ENCODE measurements at places on chromosomes 2 and 18.

- DNase-seq, result no peak
Observed at GRCh38 chr2:42223855-42224268, 54.7 kb downstream of the EML4 start.

GRCh38 chr2:133955169-133955568 lies 298.7 kb upstream of the MGAT5 start:
- no peak for DNase-seq

- DNase-seq, result peak; percentile 93
Observed at GRCh38 chr2:60717691-60718090, 38.4 kb upstream of the PAPOLG start.

DNA sequence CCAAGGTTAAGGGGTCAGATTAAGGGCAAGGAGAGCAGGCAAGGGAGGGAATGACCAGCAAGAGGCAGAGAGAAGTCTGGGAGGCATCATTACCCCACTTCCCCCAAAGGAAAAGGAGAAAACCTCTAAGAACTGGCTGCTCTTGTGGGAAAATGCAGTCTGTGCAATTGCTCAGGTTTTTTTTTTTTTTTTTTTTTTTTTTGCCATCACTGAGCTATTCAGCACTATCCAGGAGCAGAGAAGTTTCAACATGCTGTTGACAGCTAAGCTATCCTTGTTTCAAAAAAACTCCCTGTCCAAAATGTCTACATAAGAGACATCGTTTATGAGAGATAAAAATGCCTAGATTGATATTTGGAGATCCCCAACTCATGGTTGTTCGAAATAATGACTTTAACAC lies 345.4 kb downstream of the TDRD15 start:
- no peak for DNase-seq

DNA sequence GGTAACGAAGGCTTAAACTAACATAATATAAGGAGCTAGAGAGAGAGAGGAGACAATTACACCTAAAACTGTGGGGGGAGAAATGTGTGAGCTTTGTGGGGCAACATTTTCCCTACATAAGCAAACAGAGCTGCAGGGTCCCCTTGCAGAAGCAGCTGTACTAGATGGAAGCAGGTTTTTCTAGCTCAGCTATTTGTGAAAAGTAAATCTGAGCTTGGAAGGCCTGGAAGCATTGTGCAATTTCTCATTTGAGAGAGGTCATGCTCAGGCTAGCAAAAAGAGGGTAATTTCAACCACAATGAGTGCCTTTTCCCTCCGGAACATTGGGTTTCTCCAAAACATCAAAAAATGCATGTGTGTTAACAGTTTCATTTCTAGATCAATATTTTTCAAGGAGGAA lies 130.0 kb downstream of the ARL4C start:
- DNase-seq, result no peak

- no peak for DNase-seq
Observed at GRCh38 chr2:112818094-112818902, 18.3 kb downstream of the IL1B start.

GRCh38 chr2:133835821-133836619 lies 267.8 kb upstream of the NCKAP5 start:
- no peak for DNase-seq

GRCh38 chr2:38146907-38147307 lies 71.0 kb upstream of the CYP1B1 start:
- DNase-seq, result peak; percentile 89

DNA sequence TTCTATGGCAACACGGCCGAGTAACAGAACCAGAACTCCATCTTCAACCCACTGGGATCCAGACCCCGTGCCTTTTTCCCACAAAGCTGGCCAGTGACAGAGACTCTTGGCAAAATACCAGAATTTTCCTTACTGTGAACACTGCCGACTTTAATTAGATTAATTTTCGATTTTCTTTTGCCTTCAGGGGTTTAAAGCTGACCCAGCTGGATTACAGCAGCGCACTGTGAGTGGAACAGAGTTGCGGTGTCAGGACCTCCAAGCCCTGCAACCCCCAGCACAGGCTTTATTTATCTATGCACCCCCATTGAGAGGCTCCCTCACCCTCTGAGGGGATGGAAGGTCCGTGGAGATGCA lies 36.4 kb downstream of the CTIF start:
- no peak for DNase-seq

DNA sequence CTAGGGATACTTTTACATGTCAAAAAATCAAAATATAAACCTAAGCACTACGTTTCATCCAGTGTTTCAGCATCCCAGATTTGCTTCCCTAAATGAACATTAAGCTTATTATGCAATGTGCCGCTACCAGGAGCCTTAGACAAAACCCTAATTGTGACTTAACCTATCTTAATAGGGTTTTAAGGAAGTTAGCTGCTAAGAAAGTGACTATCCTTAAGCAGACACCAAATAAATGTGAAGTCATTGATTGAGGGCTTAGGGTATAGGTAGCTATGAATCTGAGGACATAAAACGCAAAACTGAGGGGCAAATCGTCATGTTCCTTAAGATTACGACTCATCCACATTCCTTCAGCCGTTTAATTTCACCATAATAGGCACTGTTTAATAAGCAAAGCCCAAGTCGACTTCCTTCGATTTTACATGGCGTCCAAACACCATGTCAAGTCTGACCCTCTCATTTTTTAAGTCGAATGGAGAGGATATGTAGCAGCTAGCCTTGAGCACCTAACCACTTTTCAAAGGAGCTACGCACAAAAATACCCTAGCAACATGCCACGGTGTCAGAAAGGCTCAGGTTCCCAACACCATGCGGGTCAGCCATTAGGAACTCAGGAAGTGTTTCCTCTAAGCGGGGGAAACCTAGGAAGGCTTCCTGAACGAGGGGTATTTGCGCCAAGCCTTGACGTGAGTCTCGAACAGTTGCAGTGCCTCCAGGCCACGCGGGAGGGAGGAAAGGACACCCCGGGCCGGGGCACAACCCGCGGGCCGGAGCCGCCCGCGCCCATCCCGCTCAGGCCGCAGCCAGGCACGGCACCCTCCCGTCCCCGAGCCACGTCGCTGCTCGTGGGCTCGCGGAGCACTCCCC lies 1.0 kb downstream of the HDLBP start:
- peak; percentile 80 for DNase-seq

DNA sequence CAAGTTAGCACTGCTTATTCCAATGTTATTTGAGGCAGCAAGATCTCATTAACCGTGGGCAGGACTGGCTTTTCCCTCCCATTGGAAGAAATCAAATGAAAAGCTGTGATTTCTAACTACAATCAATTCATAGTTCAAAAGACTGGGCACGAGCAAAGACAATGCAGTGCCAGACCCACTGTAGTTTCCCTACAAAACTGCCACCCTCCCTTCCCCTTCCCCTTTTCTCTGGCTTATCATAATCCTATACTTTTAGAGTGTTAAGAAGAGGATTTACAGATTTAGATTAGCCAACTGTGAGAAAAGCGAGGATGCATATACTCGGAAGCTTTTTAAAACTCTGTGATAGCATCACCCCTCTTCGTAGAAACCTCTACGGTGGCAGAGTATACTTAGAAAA lies 260.4 kb downstream of the STK39 start:
- DNase-seq, result no peak

DNA sequence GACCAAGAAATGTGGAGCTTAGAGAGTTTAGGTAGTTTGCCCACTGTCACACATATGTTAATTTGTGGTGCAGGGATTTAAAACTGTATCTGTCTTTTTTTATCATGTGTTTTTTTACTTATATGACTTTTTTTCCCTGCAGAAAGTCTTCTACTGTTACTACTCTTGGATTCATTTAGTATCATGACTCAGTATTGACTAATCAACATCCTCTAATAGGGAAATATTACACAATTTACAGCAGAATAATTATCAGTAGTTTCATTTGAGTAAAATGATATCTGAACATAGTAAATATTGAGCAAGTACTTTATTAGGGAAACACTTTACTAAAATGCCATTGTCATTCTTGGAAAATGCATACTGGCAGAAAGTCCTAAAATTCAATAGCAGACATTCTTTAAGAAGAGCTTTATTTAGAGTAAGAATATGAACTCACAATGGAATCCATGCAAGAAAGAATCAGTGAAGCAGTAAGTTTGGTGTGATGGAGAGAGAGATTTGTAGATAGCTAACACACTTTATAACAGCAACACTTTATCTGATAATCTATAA lies 425.9 kb upstream of the SLC8A1 start:
- DNase-seq, result no peak

- DNase-seq, result no peak
Observed at GRCh38 chr2:232567721-232568120, 17.2 kb downstream of the EIF4E2 start.
